ENCODE measurements at places on chromosomes 3 and 15. TPM values are rescaled to one million over a fixed set of nuclear protein-coding genes. Genes with fewer than 3 reads are reported as not detected.
A peak's percentile ranks its signal among the peaks of the same experiment; 100 is the strongest.

DNA sequence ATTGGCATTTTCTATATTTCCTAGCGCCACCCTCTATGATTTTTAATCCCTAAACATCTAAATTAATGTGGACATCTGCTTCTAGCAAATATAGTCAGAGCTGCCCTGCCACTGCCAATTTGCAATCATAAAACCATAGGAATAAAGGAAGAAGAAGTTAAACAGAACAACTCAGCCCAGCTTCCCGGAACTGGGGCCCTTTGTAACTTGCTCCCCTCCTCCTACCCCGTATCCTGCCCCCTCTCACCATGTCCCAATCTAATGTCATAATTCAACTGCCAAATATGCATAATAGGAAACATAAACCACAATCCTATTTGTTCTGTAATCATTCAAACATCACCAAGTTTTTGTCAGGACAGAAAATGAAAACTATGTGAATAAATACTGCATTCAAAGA, 74.4 kb upstream of the ACP3 start:
- no peaks in the 10 kb centered on the region for H3K4me1 ChIP-seq
- no peaks in the 10 kb centered on the region for H3K36me3 ChIP-seq
- no peak overlapping the region for H3K27ac ChIP-seq
- H3K4me3 ChIP-seq, result no peak overlapping the region
- H3K27me3 ChIP-seq, result peaks cover 6% of the 10 kb centered on the region

GRCh38 chr15:43913941-43914340, 87.1 kb downstream of the WDR76 start:
- H3K4me3 ChIP-seq, result peak overlapping the region; percentile 67
- H3K27me3 ChIP-seq, result no peaks in the 10 kb centered on the region
- 0 out of 2 replicates have a peak, but pooled peaks cover 3% of the 10 kb centered on the region for H3K36me3 ChIP-seq
- peaks cover 58% of the 10 kb centered on the region for H3K4me1 ChIP-seq

DNA sequence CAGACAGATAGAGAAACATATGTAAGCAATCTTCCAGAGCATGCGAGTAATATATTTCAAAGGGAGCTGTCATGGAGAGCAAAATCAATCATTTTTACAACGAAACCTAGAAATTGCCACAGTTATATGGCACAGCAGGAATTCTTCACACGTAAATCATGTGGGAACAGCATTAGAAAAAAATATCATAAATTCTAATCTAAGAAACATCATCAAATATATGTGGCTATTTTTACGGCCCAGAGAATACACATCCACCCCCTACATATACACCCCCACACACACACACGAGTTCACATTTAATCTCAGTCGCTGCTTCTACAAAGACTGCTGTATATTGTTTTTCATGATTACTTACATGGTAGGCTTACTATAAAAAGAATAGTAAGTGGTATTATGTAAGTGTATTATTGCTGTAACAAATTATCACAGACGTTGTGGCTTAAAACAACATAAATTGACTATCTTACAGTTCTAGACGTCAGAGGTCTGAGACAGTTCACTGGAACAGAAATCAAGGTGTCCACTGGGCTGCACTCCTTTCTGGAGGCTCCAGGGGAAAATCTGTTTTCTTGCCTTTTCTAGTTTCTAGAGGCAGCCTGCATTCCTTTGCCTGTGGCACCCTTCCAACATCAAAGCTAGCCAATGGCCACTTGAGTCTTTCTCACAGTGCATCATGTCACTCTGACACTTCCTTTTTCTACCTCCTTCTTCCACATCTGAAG, 363.3 kb downstream of the ULK4 start:
- H3K4me1 ChIP-seq, result peaks cover 5% of the 10 kb centered on the region
- H3K27ac ChIP-seq, result no peak overlapping the region
- no peaks in the 10 kb centered on the region for H3K27me3 ChIP-seq
- H3K4me3 ChIP-seq, result no peak overlapping the region
- no peaks in the 10 kb centered on the region for H3K36me3 ChIP-seq

GRCh38 chr3:7752005-7752404, 749.6 kb upstream of the LMCD1 start:
- no peaks in the 10 kb centered on the region for H3K27me3 ChIP-seq
- no peaks in the 10 kb centered on the region for H3K4me1 ChIP-seq
- H3K4me3 ChIP-seq, result no peak overlapping the region
- H3K27ac ChIP-seq, result no peak overlapping the region

DNA sequence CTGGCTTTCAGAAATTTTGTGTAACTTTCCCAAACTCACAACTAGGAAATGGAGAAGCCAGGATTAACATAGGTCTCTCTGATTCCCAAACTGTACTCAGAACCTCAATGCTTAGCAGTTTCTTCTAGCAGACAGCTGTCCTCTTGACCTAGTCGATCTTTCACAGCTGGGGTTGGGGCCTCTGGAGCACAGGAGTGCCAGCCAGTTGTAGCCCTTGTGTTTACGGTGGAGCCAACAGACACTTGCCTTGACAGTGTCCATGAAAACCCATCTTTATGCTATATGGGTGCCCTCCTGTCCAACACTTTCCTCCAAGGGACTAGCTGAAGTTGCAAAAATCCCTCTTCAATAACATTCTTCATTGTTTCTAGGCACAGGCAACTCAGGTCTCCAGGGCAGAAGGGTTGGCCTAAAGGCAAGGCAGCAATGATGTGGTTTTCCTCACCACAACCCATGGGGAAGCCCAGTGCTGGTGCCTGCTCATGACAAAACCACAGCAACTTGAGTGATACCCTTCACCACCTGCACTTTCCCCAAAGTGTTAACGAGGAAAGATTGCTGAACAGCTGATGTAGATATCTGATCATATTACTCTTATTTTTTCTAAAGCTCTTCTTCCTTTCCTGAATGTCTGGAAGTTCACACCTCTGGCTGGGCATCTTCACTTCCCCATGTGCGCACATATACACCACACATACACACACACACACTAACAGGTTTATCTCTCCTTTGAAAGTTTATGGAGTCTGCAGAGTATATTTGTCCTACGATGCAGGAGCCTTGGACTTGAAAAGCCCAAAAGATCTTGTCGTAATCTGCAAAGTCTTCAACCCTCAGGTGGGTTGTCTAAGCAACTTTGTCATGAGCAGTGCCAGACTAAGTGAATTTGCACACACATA, 11.0 kb upstream of the KNG1 start:
- no peaks in the 10 kb centered on the region for H3K4me1 ChIP-seq
- H3K27me3 ChIP-seq, result peaks cover 21% of the 10 kb centered on the region
- H3K27ac ChIP-seq, result no peak overlapping the region
- no peak overlapping the region for H3K4me3 ChIP-seq
- DNase-seq, result no peak

TRIM42 gene
- total RNA-seq, result not detected

GRCh38 chr3:53123510-53123909, 6.7 kb downstream of the RFT1 start:
- H3K4me3 ChIP-seq, result no peak overlapping the region
- H3K36me3 ChIP-seq, result peaks cover 30% of the 10 kb centered on the region
- H3K27ac ChIP-seq, result no peak overlapping the region
- no peak for DNase-seq

CNTN3 gene
- total RNA-seq, result 9.3 TPM

GRCh38 chr3:30631243-30631904, 25.0 kb downstream of the TGFBR2 start:
- peaks cover 77% of the 10 kb centered on the region for H3K4me1 ChIP-seq
- H3K27ac ChIP-seq, result peak overlapping the region; percentile 52
- no peaks in the 10 kb centered on the region for H3K27me3 ChIP-seq

- no peaks in the 10 kb centered on the region for H3K4me1 ChIP-seq
- no peaks in the 10 kb centered on the region for H3K36me3 ChIP-seq
- no peak for DNase-seq
- peaks cover 2% of the 10 kb centered on the region for H3K27me3 ChIP-seq
- no peak overlapping the region for H3K27ac ChIP-seq
Observed at GRCh38 chr3:168858327-168858726, 762.6 kb upstream of the GOLIM4 start.

MELTF gene
- 1.5 TPM for total RNA-seq
